NCI-H1436 treated with DMSO at 0.1 percent for 48 hours (cell line): ENCODE measurements at places on chromosomes 5 and 9.

DNA sequence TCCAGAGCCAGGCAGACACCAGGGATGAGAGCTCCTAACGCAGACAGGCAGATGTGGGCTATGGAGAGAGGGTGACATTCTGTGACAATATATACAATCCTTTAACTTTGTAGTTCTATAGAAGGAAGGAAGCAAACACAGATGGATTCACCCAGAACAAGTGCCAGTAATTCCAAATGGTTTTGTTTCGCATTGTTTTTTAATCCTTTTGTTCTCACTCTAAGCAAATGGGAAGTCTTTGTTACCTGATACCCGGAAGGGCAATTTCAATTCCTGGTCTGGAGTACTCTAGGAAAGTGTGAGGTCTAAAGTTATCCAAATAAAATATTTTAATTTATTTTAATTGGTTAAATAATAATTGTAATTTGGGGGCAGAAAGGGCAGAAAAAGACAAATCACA, 2.5 kb downstream of the FRMD3 start:
- no peak for DNase-seq

- DNase-seq: no peak
Measured at GRCh38 chr5:153546566-153546965, 56.1 kb downstream of the GRIA1 start.

GRCh38 chr9:20466328-20467008, 155.8 kb downstream of the MLLT3 start:
- no peak for DNase-seq

DNA sequence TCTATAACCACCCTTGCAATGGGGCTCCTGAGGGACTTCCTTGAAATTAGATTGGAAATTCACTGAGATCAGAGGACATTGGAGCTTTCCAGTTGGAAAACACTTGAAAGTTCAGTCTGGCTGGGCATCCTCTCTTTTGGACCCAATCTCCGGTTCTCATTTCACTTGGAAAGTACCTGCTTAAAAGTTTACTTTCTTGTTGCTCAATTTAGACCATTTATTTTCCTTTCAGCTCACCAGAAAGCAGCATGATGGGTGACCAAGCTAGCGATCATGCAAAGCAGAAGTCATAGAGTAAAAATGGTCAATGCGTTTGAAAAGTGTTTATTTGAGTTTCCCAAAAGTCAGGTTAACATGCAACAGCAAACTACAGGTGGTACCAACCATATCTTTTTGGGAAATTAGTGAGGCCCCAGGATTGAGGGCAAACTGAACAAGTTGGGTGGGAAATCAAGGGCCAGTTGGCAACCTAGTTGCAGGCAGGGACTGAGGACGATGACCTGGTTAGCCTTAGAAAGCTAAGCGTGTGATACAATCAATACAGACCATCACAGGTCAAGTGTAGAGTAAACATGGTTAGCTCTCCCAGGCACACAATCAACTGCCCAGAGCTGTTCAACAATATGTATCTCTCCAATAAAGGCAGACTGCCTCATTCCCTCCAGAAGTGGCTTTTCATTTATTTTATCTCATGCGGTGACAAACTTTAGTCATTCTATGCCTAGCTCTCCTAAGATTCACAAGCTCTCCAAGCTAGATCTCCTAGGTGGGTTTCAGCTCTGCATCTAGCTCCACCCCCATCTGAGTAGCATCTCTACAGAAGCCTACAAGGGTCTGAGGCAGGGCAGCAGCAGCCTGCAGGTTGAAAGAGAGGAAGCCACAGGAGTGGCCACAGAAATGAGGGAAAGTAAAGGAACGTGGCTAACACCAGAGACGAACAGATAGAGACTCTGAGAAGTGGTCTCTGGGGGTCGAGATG, 136.9 kb downstream of the UGCG start:
- DNase-seq: no peak

- DNase-seq: no peak
Measured at GRCh38 chr5:133117912-133118445, 66.2 kb downstream of the HSPA4 start.

DNA sequence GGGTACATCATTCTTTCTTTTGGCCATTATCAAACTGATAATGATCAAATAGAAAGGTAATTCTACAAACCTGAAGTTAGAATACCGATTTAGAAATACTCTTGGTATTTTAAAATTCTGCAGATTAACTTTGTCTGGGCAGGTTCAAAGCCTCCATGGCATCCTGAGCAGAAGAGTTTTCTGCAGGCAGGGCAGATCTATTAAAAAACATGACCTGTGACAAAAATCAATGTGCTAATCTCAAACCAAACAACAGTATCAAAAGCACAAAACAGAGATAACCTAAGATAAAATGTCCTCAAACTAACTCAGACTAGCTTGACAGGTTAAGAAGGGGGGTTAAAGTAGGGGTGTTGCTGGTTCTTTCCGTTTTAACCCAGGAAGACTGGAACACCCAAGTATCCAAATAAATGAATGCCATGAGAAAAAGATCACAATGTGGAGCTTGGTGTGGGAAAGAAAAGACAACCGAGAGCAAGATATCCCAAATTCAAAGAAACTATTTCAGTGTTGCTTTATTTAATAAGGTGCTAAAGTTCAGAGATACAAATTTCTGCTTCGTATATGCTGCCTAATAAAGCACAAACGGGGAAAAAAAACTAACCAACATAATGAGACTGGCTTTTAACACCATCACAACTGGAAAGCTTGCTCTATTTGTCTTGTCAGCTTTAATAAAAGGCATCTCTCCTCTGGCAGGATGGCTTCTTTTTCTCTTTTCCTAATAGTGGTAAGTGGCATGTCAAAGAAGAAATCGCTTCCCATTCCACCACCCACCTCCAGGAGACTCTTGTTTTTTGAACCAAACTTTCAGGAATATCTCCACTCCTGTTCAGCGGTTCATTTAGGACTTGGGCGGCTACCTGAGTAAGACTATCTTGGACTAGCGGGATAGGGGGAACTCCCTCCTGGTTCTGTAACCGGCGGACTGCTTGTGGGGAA, 2.3 kb downstream of the EFNA5 start:
- no peak for DNase-seq

- DNase-seq: no peak
Measured at GRCh38 chr9:135039916-135040645, 47.4 kb upstream of the OLFM1 start.

DNA sequence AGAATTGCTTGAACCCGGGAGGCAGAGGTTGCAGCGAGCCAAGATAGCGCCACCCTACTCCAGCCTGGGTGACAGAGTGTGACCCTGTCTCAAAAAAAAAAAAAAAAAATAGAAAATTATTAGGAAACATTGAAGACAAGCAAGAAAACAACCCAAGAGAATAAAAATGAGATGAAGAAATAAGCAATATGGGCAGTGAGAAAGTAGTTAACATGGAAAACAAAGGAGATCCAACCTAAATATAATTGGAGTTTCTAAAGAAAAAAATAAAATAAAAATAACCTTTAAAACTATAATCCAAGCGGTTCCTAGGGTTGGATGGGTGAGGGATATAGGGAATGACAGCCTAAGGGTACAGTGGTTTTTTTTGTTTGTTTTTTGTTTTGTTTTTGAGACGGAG, 71.9 kb downstream of the FBXW11 start:
- DNase-seq: no peak

GRCh38 chr5:107486489-107486888, 184.2 kb downstream of the EFNA5 start:
- DNase-seq: no peak

- DNase-seq: no peak
Measured at GRCh38 chr9:37954581-37954981, 50.7 kb upstream of the SLC25A51 start.

DNA sequence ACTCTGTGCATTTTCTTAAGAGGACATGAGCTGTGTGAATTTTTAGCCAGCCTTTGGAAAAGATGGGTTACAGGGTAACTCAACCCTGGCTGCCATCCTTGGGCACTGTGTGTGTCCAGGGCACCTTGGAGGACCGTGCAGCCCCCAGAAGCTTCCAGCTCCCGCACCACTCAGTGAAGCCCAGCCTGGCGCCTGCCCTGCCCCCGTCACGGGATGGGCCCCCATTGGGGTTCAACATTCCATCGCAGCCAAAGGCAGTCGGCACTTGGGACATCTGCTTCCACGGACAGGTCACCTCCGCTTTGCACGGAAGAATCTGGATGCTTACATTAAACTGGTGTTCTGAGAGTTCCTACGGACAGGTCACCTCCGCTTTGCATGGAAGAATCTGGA, 1.9 kb upstream of the SLC6A18 start:
- no peak for DNase-seq

DNA sequence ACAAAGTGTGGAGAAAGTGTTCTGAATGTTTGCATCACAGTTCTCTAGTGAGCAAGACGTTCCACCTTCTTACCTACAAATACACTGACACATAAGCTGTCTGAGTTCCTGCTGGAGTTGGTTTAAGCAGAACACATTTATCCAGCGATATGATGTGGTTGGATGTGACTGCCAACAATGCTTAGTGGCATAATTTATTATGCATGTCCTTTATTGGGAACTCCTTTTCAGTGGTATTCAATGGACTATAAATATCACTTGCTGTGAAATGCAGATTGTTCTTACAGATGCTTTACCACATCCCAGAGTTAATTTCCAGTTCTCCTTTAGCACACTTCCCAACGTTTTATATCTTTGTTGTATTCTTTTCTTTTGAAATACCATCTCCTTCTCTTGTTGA, 222.2 kb downstream of the LURAP1L start:
- DNase-seq: no peak

DNA sequence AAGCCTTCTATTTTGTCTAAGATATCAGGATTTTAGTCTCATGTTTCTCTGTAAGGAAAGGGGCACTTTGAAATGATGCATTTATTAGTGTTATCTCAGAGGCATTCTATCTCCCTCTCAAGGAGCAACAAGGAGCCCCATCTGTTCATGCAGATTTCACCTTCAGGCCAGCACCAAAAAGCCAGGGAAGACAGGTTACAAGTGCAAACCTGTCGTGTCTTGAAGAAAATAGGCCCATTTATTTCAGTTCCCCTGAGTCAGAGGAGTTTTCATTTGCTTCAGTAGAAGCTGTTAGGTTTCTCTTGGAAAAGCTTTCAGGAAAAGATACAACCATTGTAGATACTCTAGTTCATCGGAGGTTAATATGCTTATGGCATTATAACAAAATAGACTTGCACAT, 97.2 kb downstream of the SPOCK1 start:
- no peak for DNase-seq

GRCh38 chr9:131601683-131602181, 56.4 kb downstream of the PRRT1B start:
- DNase-seq: no peak

DNA sequence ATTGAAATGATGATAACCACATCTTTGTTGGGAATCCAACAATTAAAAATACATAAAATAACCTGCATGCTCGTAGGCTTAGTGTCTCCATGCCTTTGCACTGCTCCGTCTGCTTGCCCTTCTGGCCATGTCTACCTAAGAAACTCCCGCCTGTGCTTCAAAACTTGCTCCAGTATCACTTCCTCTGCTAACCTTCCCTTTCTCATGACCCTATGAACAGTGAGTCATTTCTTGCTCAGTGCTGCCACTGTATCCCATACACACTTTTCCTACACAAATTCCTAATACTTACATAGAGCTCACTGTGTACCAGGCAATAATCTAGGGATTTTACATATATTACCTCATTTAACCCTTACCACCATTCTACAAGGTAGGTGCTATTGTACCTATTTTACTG, 33.5 kb downstream of the TMEM245 start:
- DNase-seq: no peak

DNA sequence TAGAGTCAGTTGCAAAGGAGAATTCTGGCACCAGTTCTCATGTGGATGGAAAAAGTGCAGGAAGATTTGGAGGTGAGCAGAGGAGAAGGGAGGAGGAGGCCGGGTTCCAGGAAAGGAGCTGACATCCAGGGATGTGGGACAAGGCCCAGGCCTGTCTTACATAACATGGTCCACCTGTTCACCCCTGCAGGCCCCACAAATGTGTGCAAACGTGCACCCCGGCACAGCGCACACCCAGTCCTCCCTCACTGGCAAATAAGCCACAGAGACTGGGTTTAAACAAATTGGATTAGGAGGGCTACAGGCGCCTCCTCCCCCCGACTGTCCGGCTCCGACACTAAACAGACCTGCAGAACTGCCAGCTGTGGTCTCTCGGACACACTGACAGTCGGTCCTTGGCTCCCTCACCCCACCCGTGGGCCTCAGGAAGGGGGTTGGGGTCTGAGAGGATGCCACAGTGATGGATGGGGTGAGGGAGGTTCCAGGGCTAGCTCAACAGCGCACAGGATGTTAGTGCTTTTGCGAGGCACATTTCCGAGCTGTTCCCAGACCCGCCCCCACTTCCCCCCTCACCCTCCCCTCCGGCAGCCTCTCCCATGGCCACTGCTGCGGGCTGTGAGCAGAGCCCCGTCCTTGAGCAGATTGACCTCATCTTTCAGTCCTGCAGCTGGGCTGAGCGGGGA, 43.4 kb upstream of the IL17B start:
- no peak for DNase-seq

GRCh38 chr9:109020581-109021511, 7.5 kb upstream of the CTNNAL1 start:
- no peak for DNase-seq

DNA sequence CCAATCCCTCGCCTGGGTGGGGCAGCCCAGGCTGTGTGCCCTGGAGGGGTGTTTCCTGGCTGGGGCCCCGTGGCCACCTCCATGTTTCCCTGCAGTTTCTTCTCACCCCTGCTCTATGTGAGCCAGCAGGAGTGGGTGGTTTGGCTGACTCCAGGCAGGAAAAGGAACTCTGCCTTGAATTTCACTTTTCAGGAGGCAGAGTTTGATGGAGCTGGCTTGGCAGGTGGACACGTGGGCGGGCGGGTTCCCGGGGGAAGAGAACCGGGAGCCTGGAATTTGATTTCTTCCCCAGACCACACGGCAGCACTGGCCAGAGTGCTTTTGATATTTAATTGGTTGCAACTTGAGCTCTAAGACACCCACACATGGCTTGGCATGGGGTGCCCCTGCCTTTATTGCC, 119.8 kb upstream of the PANK3 start:
- no peak for DNase-seq

- no peak for DNase-seq
Measured at GRCh38 chr9:95572381-95573151, 55.8 kb upstream of the PTCH1 start.

- DNase-seq: no peak
Measured at GRCh38 chr9:135732569-135733257, 30.7 kb downstream of the KCNT1 start.

GRCh38 chr5:148484651-148485050, 100.9 kb downstream of the FBXO38 start:
- no peak for DNase-seq

DNA sequence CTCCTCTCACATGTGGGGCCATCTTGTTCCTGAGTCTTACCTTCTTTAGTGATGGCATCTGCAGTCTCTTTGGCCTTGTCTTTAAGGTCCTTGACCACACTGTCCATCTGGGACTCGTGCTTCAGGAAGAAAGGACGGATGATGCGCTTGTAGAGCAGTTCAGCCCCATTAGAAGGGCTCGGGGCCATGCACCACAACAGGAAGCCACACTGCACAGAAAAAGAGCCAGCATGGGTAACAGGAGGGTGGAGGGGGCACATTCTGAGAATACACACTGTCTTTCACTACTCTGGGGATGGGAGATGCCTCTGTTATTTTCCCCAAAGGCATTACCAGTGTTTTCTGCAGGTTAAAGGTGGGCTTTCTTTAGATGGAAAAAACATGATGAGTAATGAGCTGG, 25.9 kb downstream of the SRP19 start:
- DNase-seq: no peak

- DNase-seq: no peak
Measured at GRCh38 chr5:1324301-1324700, 20.6 kb downstream of the CLPTM1L start.

- no peak for DNase-seq
Measured at GRCh38 chr5:52497133-52497693, 290.5 kb upstream of the ITGA1 start.

GRCh38 chr5:102767862-102768261, 12.8 kb downstream of the PAM start:
- DNase-seq: no peak

GRCh38 chr5:134131578-134132350, 17.3 kb downstream of the TCF7 start:
- DNase-seq: no peak
